Dermis lymphatic vessel endothelial cell (primary cell): ENCODE measurements at places on chromosomes 2 and 18. TPM values are rescaled to one million over a fixed set of nuclear protein-coding genes. Genes with fewer than 3 reads are reported as not detected.

The KCNJ13 gene
- not detected in 2 replicates for total RNA-seq

The TMEM247 gene
- total RNA-seq: not detected in 2 replicates

The RPRM gene
- total RNA-seq: not detected in 2 replicates

The NCKAP5 gene
- 0.09 and 0.11 TPM in 2 replicates for total RNA-seq

The MAIP1 gene
- 19.3 and 25.3 TPM in 2 replicates for total RNA-seq

The CCL20 gene
- 0.95 and 2.1 TPM in 2 replicates for total RNA-seq

The DES gene
- not detected in 2 replicates for total RNA-seq

The UCN gene
- 0.22 and 0.34 TPM in 2 replicates for total RNA-seq

The TRIM54 gene
- 0.52 and 1.3 TPM in 2 replicates for total RNA-seq

The AMER3 gene
- total RNA-seq: not detected in 2 replicates

The HOXD11 gene
- 0.11 TPM in 1 of 2 replicates, not detected in the other for total RNA-seq

The NAT8 gene
- total RNA-seq: not detected in 2 replicates

The CFAP221 gene
- under 0.01 TPM in 1 of 2 replicates, not detected in the other for total RNA-seq

The TXNDC2 gene
- total RNA-seq: not detected in 2 replicates

The LONRF2 gene
- total RNA-seq: under 0.01 TPM in 2 replicates

The NPHP1 gene
- 1.4 and 2.8 TPM in 2 replicates for total RNA-seq

The AFF3 gene
- total RNA-seq: 0.11 TPM in 1 of 2 replicates, not detected in the other

The RNF149 gene
- 41.8 and 45.0 TPM in 2 replicates for total RNA-seq

The GPR55 gene
- not detected in 2 replicates for total RNA-seq

The DLGAP1 gene
- 0.09 and 0.11 TPM in 2 replicates for total RNA-seq

The CLK1 gene
- 80.6 and 103 TPM in 2 replicates for total RNA-seq

The MPPE1 gene
- 23.8 and 24.9 TPM in 2 replicates for total RNA-seq

The WNT10A gene
- total RNA-seq: not detected in 2 replicates

The LIMS1 gene
- total RNA-seq: 410 and 441 TPM in 2 replicates

The TEKT4 gene
- not detected in 2 replicates for total RNA-seq

The GREB1 gene
- 0.11 and 0.26 TPM in 2 replicates for total RNA-seq

The IL1A gene
- not detected in 2 replicates for total RNA-seq

The CAPN14 gene
- total RNA-seq: under 0.01 and 0.09 TPM in 2 replicates

The SPATA3 gene
- total RNA-seq: not detected in 2 replicates
